Activated B cell treated with CpG ODN at 0.5 μM for 24 hours (primary cell): ENCODE measurements at places on chromosomes 5 and 9. TPM values are rescaled to one million over a fixed set of nuclear protein-coding genes. Genes with fewer than 3 reads are reported as not detected.

The GABRP gene
- total RNA-seq, result not detected in 2 replicates

- no peak for DNase-seq
Measured at GRCh38 chr5:150710165-150710564, 9.3 kb upstream of the RBM22 start.

The HARS2 gene
- total RNA-seq, result 45.7 and 48.5 TPM in 2 replicates

DNA sequence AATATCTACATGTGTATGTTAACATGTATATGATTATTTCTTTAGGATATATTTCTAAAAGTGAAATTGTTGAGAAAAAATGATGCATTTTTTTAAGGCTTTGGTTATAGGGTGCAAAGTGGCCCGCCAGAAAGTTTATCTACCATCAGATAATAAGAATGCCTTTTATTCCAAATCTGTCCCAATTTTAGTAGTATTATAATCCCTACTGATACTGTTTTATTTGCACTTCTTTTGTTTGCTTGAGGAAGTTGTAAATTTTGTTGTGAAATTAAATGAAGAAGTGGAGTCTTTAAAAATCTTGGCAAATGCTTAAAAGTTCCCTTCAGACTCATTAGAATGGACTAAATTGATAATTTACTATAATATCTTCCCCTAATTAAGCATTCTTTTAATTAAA, 73.0 kb downstream of the NIPBL start:
- DNase-seq, result no peak

DNA sequence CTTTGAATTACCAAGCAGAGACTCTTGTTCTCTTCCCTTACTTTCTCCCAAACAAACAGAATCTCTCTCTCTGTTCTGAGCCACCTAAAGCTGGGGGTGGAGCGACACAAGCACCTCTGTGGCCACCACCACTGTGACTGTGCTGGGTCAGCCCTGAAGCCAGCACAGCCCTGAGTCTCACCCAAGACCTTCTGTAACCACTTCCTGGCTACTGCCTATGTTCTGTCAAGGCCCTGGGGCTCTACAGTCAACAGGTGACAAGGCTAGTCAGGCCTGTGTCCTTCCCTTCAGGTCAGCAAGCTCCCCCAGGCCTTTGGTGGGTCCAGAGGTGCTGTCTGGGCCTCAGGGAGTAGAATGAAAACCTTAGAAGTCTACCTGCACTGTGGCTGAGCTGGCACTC, 26.1 kb upstream of the SLC28A3 start:
- no peak for DNase-seq

GRCh38 chr9:72627956-72628540, 106.6 kb downstream of the TMC1 start:
- DNase-seq, result no peak

The CTXN3 gene
- not detected in 2 replicates for total RNA-seq

GRCh38 chr5:137442660-137443059, 56.5 kb downstream of the SPOCK1 start:
- DNase-seq, result no peak

DNA sequence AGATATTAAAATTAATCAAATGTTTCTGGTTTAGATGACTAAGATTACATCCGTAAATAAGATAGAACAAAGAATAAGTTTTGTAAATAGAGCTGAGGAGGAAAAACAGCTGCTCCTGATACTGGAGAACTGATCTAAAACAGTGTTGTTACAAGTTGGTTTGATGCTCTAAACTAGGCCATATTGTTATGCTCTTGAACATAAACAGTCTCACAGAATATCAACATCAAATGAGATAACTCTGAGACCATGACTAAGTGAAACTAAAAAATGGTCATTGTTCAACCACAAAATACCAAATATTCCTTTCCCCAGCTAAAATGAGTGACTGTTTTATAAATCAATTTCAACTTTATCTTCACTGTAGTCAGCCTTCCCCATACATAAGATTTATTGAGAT, 16.5 kb upstream of the SRFBP1 start:
- no peak for DNase-seq

GRCh38 chr5:139151902-139152301, 46.3 kb downstream of the SIL1 start:
- no peak for DNase-seq

The OTULINL gene
- 0.27 and 0.69 TPM in 2 replicates for total RNA-seq

GRCh38 chr9:70322096-70322495, 63.3 kb downstream of the SMC5 start:
- no peak for DNase-seq

DNA sequence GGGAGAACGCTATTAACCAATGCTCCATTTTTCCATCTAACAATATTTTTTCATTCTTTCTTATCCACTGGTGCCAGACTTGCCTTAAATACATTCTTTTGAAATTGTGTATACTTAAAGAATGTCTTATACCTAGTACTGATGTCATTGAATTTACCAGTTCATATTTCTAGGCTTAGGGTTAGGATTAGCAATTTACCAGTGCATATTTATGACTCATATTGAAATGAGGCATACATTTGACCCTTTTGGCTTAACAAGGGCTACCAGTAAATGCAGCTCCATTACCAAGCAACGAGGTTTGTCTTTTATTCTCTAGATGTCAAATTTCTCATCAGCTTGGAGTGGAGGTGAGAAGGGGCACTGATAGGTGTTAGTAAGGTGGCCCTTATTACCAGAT, 89.5 kb downstream of the CDH9 start:
- DNase-seq, result no peak

DNA sequence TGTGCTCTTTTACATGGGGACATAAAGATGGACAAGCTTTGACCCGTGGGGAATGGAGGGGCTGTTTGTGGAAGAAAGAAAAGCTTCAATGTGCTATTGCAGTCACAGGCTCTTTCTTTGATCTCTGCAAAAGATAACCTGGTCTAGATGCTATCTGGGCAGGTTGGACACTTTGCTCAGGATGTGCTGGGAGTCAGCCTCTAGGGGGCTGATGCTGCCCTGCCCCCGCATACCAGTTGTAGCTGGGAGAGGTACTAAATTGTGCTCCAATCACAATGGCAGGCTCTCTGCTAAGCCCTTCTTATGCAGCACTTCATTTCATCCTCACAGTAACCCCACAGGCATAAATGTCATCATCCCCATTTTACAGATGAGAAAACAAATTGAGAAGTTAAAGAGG, 67.2 kb downstream of the PSD2 start:
- DNase-seq, result no peak
